Stimulated activated CD4-positive, alpha-beta T cell treated with anti-CD3 and anti-CD28 coated beads, Interleukin-1b, Interleukin-23, amount 100 ng/mL, for 48 hours (primary cell): ENCODE measurements at places on chromosomes 3 and 15.
A peak's percentile ranks its signal among the peaks of the same experiment; 100 is the strongest.

GRCh38 chr3:13567684-13568514, 19.0 kb downstream of the FBLN2 start:
- no peak for DNase-seq

DNA sequence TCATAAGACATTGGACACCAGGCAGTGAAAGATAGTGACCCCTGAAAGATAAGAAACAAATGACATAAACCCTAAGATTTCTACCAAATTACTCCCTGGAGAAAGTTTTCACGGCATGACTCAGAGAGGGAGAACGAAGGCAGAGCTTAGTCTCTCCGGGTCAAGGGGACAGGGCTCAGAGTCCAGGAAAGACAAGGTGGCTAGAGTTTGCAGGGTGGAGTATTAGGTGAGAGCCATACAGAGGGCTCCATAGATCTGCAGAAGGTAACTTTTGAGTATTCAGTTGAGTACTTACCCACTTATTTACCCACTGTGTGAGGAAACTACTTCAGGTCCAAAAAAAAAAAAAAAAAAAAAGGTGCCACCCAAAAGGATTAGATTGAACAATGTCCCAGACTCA, 143.2 kb downstream of the C3orf70 start:
- no peak for DNase-seq

DNA sequence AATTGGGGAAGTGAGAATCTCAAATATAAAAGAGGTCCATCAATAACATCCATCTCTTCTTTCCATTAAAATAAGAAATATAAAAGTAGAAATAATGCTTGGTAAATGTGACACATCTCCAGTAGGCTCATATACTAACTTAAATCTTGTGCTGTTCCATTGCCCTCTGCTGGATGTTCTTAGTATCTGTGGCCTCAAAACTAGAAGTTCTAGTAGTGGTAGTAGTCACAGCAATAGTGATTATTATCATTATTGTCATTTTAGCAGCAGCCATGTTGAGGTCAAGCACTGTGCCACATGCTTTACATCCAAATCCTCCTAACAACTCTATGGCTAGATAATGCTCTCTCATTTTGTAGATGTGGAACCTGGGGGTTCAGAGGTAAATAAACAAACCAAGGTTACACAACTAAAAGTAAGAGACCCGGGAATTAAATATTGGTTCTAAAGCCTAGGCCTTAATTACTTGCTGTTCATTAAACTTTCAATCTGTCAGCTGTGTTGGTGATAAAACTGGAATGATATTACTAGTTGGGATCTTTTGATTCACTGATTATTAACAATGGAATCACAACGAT, 20.2 kb upstream of the BTLA start:
- DNase-seq = no peak

DNA sequence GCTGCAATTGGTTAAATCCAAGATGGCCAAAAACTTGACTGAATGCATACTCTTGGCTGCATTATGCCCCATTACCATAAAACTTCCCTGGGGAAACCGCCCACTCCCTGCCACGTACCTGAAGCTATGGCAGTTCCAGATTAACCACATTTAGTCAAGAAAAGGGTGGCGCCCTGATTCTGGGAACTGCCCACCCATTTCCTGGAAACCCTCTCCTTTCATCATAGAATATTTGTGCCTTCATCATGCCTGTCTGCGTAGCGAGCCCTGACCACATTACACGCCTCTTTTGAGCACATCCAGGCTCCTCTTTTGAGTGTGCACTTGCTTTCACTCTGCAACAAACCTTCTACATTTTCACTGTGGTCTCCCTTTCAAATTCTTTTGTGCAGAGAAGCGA, 5.2 kb downstream of the LINS1 start:
- DNase-seq = peak; percentile 95

- no peak for DNase-seq
These were observed 278.1 kb upstream of the CADM2 start for GRCh38 chr3:84680700-84681099.

DNA sequence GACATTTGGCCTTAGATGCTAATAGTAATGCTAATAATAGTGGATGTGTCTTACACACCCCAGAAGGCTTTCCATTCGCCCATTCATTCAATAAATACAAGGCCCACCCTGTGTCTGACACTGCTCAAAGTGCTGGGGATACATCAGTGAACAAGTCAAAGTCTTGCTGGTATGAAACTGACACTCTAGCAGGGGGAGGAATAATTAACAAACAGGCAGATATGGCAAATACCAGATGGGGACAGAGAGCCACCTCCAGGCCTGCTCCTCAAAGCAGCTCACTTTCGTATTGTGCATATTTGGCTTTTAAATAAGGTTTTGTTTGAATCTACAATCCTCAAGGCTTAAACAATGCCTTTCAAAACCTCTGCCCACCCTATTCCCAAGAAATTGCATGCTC, 28.3 kb upstream of the LYZL4 start:
- no peak for DNase-seq

DNA sequence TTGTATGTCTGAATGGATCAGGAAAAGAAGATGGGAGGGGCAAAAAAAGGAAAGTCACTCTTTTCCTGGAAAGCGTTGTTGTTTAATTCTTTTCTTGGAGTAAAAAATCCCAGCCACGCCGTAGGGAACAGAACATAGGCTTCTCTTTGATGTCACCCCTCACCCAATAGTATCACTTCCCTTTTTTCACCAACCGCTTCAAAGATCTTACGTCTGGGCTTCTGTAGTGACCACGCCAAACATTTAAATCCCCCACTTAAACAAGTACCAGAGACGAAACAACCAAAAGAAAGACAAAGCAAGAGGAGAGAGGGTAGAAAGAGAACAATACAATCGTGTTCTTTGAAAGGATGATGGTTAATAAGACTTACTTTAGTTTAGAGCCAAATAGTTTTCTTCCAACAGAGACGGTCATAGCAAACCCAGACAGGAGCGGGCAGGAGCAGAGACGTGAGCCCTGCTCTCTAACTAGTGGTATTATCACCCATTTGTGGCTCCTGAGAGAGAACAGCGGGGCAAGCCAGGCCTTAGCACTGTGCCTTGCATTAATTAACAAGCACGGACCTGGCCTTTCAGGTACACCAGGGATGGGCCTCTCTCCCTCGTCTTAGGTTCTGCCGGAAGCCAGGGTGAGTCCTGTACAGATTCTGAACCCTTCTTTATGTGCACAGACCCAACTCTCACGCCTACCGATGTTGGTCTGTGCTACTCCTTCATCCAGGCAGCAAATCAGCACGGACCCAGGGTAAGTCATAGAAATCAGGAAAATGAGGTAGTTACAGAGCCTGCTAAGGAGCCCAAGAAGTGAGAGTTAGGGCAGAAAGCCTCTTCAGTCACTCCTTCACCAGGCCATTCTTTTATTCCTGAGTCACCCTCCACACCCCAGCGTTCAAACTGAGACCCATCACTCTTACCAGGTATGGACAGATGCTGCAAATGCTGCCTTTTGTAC, 28.2 kb upstream of the BCL6 start:
- DNase-seq = no peak

DNA sequence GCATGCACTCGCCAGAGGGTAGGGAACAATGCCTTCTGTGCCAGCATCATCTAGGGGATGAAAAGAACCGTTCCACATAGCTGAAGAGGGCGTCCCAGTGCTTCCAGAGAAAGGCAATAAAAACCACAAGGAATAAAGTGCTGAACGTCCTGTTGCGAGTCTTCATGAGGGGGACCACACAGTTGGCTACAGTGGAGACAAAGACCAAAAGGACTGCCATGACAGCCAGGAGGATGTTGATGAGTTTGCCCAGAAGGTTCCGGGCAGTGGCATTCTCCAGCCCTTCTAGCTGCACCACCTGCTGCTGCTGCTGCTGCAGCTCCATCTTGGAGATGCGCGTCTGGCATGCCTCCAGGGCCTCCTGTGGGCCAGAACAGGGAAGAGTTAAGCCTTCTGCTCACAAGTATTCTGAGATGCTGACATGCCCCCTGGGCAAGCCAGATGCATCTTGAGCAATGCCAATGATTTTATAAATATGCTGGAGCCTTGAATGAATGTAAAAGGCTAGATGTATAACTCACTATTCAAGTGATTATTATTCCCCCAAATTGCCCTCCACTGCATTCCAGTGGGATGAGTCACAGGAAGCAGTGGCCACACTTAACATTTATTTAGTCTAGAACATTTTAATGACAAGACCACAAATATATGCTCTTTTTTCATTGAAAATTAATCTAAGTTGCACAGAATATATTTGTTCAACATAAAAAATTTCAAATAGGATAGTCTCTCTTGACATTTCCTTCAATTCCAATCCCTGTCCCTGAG, 45.1 kb upstream of the PLXND1 start:
- DNase-seq = no peak

GRCh38 chr3:10709110-10709781, 106.8 kb upstream of the SLC6A11 start:
- DNase-seq = no peak

DNA sequence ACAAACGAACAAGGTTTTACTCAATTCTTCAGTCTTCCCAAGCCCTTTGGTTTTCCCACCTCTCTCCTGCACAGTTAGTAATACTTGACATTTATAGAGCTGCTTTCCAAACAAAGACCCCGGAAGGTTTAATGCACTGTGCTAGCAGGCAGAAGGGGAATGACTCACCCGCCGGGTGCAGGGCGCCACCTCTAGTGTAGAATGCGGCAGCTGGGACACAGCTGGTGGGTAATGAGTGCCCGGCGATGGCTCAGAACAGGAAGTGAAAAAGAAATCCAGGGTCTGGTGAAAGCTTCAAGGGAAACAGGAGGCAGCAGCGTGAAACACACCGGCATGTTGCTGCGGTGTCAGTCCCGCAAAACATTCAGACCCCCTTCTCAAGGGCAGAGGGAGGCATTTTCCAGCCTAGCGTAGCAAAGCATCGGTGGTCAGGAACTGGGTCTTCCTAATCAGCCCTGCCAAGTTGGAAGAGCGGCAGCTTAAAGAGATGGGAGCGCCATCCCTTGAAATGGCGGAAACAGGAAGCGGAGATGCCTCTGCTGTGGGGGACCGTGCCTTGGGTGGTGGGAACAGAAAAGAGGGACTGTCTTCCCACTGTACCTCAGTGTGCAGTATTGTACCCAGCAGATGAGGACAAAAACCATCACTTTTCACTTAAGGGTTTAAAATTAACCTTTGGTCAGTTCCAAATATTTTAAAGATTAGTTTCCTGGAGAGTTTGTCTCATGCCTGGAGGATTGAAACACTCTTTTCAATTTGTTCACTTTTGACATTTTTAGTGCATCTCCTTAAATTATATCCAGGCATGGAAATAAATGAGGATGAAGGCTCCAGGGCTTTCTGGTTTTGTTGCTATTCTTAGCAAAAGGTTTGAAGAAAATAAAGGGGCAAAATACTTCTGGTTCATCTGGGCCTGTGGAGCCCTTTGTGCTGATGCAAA, 160.7 kb upstream of the MCTP2 start:
- DNase-seq = no peak
